Activated T-cell treated with anti-CD3 and anti-CD28 coated beads, Interleukin-2, amount 50 U/mL, for 72 hours (primary cell): ENCODE measurements at places on chromosomes 11 and 22. TPM values are rescaled to one million over a fixed set of nuclear protein-coding genes. Genes with fewer than 3 reads are reported as not detected.
A peak's percentile ranks its signal among the peaks of the same experiment; 100 is the strongest.

ABTB2 gene
- 5.6 TPM for total RNA-seq

FGF3 gene
- not detected for total RNA-seq

ANO1 gene
- not detected for total RNA-seq

- no peak overlapping the region for H3K27ac ChIP-seq
- H3K4me1 ChIP-seq = peaks cover 40% of the 10 kb centered on the region
Observed at GRCh38 chr22:28903080-28903479, 19.7 kb downstream of the ZNRF3 start.

DNA sequence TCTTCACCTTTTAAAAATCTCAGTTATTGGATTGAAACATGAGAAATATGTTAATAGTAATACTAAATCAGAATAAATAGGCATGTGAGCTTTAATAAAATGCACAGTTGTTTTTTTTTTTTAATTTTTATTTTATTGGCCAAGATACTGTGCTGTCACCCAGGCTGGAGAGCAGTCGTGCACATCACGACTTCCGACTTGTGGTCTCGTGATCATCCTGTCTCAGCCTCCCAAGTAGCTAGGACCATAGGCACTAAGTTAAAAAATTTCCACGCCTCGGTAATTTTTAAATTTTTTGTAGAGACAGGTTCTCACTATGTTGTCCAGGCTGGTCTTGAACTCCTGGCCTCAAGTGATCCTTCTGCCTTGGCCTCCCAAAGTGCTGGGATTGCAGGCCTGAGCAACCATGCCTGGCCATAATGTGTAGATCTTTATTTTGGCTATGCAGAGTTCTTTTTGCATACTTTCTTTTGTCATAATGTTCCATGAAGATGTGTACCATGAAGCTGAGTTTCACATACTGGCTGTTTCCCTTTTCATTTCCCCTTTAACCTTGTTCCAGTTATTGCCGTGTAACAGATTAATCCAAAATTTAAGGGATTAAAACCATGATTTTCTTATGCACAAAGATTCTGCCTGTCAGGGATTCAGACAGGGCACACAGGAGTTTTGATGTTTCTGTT is 16.0 kb downstream of the CAPRIN1 start:
- no peaks in the 10 kb centered on the region for H3K36me3 ChIP-seq
- H3K4me3 ChIP-seq = peak overlapping the region; percentile 12
- no peaks in the 10 kb centered on the region for H3K27me3 ChIP-seq
- no peak for DNase-seq
- peaks cover 73% of the 10 kb centered on the region for H3K4me1 ChIP-seq
- peak overlapping the region; percentile 50 for H3K27ac ChIP-seq

- H3K36me3 ChIP-seq = no peaks in the 10 kb centered on the region
- no peaks in the 10 kb centered on the region for H3K4me1 ChIP-seq
- peak overlapping the region; percentile 32 for H3K4me3 ChIP-seq
- H3K27ac ChIP-seq = no peak overlapping the region
Observed at GRCh38 chr11:111299101-111300026, 1.0 kb downstream of the POU2AF3 start.
